ENCODE measurements at places on chromosomes 3 and 15.

GRCh38 chr3:12120374-12121140 lies 38.2 kb downstream of the TIMP4 start:
- no peak for DNase-seq

DNA sequence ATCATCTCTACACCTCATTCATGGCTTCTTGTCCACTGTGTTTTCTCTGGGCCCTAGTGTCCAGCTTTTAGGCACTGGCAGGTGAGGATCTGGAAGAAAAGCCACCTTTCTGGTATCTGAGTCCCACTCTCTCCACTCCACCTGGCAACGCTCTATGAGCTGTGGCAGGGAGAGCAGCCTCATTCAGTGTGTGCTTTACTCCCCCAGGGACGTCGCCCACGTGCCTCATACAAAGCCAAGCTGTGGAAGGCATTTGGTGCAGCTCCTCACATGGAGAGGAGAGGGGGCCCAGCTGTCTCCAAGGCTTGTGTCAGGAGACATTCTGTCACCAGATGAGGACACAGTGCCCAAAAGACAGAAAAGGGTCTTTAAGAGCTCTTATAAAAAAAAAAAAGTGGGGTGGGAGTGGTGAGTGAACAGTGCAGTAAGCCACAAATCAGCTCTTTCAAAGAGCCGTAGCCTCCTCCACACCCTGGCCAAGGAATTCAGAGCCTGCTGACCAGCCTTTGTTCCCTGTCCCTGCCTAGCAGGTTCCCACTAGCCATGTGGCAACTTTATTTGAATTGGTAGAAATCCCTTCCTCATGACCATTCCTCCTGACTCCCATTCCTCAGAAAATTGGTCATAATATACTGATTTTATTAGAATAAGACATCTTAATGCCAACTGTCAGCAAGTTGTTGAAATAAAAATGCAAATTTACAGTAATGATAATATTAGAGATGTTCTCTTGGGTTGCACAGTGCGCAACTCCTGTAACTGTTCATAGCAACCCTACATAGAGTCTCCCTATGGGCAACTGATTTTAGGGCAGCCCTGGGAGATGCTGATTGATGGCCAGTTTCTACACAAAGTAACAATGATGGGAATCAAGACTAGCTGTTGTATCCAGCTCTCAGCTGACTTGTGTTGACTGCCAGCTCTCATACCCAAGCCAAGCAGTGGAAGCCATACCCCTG lies 29.5 kb downstream of the GALNT15 start:
- DNase-seq = no peak

GRCh38 chr15:74616366-74616939 lies 817 bp downstream of the CLK3 start:
- DNase-seq = no peak

DNA sequence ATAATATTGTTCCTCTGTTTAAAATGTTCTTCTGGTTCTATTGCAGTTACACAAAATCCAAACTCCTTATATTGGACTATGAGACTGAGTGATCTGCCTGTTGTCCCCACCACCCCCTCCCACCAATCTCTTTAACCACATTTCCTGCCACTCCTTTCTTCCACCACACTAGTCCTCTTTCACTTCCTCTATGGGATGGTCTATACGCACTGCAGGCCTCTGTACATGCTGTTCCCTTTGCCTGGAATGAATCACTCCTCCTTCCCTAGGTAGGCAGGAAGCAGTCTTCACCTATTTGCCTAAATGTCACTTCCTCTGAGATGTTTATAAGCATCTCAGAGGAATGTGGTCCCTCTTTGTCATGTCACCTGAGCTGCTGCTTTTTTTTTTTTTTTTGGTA lies 4.0 kb downstream of the MAP2K1 start:
- DNase-seq = peak; percentile 60

DNA sequence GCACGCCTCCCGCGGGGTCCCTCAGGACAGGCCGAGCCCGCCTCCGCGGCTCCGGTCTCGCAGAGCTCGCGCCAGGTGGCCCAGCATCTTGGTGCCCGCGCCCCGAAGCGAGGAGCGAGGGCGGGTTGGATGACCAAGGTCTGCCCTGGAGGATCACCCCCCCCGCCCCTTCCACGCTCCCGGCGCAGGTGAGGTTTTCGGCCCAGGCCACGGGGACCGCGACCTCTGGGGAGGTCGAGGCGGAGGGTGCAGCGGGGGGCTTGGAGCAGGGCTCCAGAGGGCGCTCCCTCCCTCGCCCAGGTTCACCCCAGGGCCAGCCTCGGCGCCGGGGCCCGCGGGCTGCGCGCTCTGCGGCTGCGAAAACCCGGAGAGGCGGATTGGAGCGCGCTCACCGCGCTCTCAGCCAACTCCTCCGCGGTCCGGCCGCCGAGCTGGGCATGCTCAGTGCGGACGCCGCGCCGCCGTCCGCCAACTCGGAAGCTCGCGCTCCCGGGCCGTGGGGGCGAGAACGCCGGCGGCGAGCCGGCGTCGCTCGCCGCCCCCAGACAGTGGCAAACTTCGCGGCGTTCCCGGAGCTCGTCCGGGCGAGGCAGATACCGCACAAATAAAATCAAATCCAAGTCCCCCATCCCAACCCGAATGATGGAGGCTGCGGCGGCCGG lies at the start of gene MED12L:
TSS of gene MED12L (plus strand) at position 438 of the 662 bp plus-strand sequence. CDS start 1,263 bp downstream, outside the sequence.
- peak; percentile 90 for DNase-seq

DNA sequence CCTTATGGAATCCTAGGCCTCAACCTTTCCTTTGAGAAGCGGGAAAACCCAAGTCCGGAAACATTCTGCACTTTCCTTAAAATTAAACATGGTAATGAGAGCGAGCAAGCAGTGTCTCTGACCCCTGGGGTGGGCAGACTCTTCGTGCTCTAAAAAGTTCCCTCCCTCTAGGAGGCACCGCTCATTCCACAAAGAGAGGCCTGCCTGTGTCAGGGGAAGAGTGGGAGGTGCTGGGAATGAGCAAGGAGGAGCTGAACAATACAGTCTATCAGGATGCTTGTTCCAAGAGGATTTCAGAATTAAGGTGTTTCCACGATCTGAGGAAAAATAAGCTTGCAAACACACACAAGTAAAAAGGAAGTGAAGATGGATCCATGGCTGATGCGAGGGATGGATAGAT lies 6.0 kb upstream of the RLBP1 start:
- DNase-seq = no peak

GRCh38 chr3:77304700-77305021 lies 264.8 kb downstream of the ROBO2 start:
- no peak for DNase-seq

GRCh38 chr3:79140708-79141107 lies 627.1 kb downstream of the ROBO1 start:
- DNase-seq = no peak

DNA sequence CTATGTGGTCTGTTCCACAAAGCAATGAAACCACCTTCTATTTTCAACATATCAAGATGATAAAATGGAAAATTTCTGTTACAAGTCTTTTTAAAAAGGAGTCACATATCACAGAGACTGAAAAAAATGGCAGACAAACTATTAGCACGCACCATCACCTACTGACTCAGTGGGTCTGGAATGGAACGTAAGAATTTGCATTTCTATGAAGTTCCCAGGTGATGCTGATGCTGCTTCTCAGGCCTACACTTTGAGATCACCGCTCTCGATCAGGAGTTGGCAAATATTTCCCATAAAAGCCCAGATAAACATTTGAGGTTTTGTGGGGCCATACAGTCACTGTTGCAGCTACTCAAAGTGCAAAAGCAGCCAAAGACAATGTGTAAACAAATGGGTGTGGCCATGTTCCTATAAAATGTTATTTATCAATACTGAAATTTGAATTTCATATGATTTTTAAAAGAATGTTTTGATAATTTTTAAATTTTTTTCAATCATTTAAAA lies 142.9 kb downstream of the ADAM10 start:
- no peak for DNase-seq

DNA sequence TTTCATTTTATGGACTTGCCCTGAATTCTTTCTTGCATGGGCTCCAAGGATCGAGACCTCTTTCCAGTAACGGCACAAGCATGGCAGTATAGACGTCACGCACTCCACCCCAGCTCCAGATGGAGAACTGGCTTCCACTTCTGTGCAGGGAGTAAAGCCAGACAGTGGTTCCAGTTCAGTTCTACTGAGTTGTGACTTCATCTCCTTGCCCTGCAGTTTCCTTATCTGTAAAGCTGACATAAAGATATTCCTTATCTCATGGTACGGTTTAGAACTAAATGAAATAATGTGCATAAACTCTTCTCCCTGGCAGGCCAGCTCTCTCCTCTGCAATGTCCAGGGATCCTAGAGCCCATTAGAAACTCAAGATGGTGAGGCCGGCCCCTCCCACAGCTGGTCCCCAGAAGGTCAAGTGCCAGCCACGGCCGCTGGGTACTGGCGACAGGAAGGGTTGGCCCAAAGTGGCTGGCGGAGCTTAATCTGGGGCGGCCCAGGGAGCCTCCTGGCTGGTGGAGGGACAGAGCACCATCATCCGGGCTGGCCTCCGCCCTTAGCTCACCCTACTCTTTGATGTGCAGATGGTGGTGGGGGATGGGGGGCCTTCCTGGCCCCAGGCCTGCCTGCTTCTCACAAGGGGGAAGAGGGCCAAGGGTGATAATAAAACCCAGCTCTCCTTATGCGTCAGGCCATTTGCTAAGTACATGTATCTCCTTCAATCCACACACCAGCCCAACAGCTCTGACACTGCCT lies 7.2 kb downstream of the MESP2 start:
- peak; percentile 90 for DNase-seq

GRCh38 chr3:16482770-16483531 lies 30.5 kb downstream of the RFTN1 start:
- DNase-seq = no peak

- no peak for DNase-seq
These were observed 2.4 kb upstream of the PDCD6IP start for GRCh38 chr3:33795856-33796536.

- no peak for DNase-seq
These were observed 326.8 kb downstream of the TUSC7 start for GRCh38 chr3:117036259-117036799.

DNA sequence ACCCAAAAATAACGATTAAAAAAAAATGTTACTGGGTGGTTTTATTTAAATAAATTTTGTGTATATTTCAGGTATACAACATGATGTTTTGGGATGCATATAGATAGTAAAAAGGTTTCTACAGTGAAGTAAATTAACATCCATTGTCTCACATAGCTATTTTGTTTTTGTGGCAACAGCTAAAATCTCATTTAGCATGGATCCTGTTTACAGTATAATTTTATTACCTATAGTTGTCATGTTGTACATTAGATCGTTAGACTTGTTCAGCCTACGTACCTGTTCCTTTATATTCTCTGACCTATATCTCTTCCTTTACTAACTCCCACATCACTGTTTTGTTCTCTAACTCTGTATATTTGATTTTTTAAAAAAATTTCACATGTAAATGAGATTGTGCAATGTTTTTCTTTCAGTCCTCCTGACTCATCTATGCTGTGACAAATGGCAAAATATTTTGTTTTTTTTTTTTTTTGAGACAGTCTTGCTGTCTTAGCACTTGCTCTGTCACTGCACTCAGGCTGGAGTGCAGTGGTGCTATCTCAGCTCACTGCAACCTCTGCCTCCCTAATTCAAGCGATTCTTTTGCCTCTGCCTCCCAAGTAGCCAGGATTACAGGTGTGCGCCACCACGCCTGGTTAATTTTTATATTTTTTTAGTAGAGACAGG lies 45.6 kb downstream of the OIP5 start:
- no peak for DNase-seq

DNA sequence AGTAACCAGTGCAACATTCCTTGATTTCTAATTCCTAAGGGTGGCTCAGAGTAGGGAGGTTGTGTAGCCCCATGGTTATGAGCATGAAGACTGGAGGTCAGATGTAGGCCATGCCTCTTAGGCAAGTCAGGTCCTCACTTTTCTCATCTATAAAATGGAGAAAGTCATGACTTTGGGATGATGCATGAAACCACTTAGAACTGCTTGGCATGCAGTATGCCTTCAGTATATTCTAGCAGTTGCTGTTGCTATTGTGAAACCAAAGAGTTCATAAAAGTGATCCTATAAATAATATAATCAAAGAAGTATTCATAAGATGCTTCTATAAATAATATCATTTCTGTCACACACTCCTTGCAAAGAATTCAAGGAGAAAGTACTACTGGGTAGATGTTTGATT lies 65.5 kb downstream of the TMEM108 start:
- DNase-seq = no peak

- no peak for DNase-seq
These were observed 126.8 kb downstream of the ATP1B3 start for GRCh38 chr3:142003291-142003690.

- DNase-seq = no peak
These were observed 27.6 kb downstream of the CD200 start for GRCh38 chr3:112360561-112360960.
